Mesothelial cell of epicardium (in vitro differentiated cells): ENCODE measurements at places on chromosomes 13 and 19. TPM values are rescaled to one million over a fixed set of nuclear protein-coding genes. Genes with fewer than 3 reads are reported as not detected.

ZNF506 gene
- total RNA-seq = 17.6 to 21.3 TPM (median 19.9 TPM) in 3 replicates

FCAR gene
- total RNA-seq = not detected in 3 replicates

DNA sequence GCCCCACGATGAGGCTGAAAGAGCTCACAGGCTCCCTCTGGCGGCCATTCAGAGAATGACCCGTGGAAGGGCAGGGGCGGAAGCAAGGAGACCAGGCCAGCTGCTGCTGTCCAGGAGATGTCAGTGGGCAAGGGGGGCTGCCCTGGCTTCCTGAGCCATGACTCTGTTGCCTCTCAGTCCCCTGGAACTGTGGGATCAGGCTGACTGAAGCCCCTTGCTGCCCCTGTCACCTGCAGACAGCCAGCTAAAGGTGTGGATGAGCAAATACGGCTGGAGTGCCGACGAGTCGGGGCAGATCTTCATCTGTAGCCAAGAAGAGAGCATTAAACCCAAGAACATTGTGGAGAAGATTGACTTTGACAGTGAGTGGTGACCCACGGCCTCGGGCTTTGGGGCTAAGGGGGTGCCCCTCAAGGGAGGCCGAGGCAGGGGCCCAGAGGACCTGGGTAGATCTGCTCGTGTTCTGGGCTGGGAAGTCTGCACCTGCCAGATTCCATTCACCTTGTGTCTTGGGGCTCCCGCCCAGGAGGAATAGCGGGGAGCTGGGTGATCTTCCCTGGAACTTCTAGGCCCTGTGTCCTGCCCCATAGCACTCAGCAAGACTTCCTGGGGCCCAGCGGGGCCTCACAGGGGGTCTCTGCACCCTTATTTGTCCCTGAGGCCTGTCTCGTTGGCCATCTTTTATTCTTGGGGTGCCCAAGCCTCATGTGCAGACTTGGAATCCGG lies 12.5 kb upstream of the ACTN4 start:
- H3K4me3 ChIP-seq = no peak overlapping the region
- peak overlapping the region; percentile 54 for H3K27ac ChIP-seq
- DNase-seq = peak; percentile 88
- H3K4me1 ChIP-seq = peaks cover 2% of the 10 kb centered on the region

GRCh38 chr13:38563739-38564138 lies 123.1 kb upstream of the FREM2 start:
- no peak overlapping the region for H3K4me3 ChIP-seq
- no peak for DNase-seq
- H3K27me3 ChIP-seq = peaks cover 6% of the 10 kb centered on the region
- H3K4me1 ChIP-seq = peaks cover 21% of the 10 kb centered on the region

DNA sequence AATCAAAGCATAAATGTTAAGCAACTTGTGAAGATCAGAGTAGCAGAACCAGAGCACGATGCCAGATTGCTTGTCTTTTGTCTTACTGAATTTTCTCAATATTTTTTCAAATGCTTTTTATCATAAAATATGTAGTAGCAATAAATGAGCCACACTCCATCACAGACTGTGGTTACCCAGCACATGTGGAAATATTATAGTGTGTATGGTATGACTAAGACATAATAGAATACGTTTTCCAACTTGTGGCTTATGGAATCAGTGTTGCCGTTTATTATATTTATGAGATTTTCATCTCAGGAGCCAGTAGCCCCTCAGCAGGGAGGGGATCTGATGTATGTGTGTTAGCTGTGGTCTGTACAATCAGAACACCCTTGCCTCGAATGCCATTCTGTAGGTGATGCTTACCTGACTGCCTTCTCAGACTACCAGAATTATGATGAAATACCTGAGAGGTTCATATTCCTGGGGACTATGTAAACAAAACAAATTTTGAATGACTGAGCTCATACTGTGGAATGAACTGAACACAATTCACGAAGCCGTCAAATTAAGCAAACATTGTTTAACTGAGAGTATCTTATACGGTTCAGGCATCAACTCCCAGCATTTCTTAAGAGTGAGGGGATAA lies 1.9 kb downstream of the SCEL start:
- H3K27ac ChIP-seq = peak overlapping the region; percentile 80
- no peak overlapping the region for H3K4me3 ChIP-seq
- H3K27me3 ChIP-seq = no peaks in the 10 kb centered on the region
- no peaks in the 10 kb centered on the region for H3K36me3 ChIP-seq
- peaks cover 30% of the 10 kb centered on the region for H3K4me1 ChIP-seq
- DNase-seq = no peak

DNA sequence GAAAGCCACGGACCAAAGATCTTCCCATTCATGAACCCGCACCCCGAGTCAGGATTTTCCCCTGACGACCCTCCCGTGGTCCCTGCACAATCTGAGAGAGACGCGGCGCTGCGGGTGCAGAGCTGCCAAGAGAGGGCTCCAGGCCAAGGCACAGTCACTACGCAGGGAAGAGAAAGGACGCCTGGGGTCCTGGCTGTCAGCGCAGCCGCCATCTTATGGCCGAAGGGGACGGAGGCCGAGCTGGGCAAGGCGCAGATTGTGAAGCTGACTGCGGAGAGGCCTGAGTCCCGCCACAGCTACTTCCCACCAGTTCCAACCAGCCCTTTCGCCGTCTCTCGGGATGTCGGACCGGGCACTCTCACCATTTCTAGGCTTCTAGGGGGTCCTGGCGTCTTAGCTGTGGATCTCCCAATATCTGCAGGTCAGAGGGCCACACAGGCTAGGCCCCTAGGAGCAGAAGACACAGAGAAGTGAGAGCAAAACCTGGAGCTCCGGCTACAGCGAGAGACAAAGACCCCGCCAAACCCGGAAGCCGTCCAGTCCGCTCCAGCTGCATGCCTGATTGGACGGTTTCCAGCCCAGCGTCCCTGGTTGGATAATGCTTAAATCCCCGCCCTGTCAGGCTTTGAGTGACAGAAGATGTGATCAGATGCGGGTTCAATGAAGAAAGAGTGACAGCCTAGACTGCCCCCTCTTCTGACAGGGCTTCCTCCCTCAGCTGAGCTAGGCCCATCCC lies at the start of gene ZNF100:
ZNF100 (minus strand) TSS at position 515 of the 736 bp plus-strand sequence; CDS start at position 365, 150 bp downstream.
- H3K4me1 ChIP-seq = peaks cover 17% of the 10 kb centered on the region
- H3K36me3 ChIP-seq = peaks cover 25% of the 10 kb centered on the region
- H3K27ac ChIP-seq = peak within 1 kb of the TSS; percentile 96
- H3K4me3 ChIP-seq = peak within 1 kb of the TSS; percentile 92
- DNase-seq = peak; percentile 71

DNA sequence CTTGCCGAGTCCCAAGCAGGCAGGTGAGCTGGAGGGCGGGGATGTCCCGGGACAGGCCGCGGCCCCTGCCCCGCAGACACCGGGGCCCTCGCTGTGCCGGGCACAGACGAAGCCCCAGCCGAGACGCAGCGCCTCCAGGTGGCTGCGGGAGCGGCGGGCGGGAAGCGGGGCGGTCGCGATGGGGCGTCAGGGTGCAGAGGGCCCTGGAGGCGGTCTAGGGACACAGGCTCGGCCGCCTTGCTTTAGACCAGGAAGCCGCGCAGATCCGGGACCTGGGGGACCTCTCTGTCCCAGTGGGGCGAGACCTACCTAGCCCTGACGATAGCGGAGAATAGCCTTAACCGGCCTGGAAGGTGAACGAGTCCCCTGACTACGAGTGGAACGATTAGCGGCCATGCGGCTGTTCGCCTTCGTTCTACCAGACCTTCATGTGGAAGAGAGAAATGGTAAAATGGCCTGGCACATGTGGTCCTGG lies 4.2 kb upstream of the ZNF564 start:
- no peaks in the 10 kb centered on the region for H3K36me3 ChIP-seq
- no peak overlapping the region for H3K27ac ChIP-seq
- H3K27me3 ChIP-seq = peaks cover 2% of the 10 kb centered on the region
- peaks cover 13% of the 10 kb centered on the region for H3K4me1 ChIP-seq

DNA sequence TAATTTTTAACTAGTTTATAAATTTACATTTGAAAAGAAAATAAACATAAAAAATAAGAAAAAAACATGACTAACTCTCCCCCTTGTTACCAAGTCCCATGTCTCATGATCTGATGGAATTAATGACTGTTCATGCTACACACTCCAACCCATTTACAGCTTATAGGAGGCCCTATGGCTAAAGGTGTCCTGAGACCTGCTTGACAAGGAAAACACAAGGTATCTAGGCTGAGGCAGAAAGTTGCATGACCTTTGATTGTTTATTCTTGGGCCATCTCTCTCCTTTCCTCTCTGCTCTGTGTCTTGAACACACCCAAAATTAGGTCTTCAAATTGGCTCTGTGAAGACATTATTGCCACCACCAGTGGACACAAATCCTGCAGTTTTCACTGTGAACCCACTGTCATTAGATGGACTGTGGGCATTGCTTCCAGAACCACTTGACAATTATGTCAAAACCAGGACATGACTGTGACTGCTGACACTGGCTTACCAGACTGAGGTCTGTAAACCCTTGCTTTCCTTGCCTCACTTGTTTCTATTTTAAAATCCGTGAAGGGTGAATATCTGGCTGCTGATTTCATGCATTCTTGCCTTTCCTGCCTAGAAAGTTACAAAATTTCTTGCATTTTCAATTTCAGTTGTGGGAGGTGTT lies 386.5 kb upstream of the SPRY2 start:
- H3K36me3 ChIP-seq = peaks cover 12% of the 10 kb centered on the region
- peaks cover 10% of the 10 kb centered on the region for H3K4me1 ChIP-seq
- no peaks in the 10 kb centered on the region for H3K27me3 ChIP-seq

GRCh38 chr13:98033277-98034247 lies 80.1 kb downstream of the IPO5 start:
- peaks cover 8% of the 10 kb centered on the region for H3K4me1 ChIP-seq
- H3K4me3 ChIP-seq = no peak overlapping the region

GRCh38 chr19:43331435-43332010 lies 22.0 kb upstream of the CD177 start:
- H3K4me1 ChIP-seq = no peaks in the 10 kb centered on the region
- no peak overlapping the region for H3K27ac ChIP-seq

DNA sequence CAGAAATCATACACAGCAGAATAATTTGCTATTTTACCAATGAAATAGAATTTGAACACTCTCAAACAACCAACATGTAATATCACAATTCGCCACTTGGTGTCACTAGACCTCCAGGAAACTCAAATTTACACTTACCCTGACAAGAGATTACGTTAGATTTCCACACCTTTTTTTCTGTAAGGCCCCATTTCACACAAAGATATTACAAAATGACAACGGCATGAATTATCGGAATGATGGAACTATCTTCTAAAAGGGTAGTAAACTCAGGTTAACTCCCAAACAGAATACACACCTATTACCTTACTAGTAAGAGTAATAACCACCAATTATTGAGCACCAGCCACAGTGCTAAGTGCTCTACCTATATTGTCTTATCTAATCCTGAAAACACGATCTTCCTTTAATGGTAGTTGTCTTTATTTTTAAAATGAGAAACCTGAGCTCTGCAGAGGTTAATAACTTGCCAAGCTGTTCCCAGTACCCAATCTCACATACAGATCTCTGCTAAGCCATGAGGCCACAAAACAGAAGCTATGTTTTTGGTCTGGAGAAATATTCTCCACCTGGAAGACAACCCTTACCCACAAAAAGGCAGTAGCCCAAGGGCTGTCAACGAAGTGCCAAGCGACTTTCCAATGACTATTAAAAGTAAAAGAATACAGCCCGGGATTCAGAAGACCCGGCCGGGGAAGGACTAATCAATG lies 152.4 kb downstream of the DCLK1 start:
- H3K27ac ChIP-seq = peak overlapping the region; percentile 0
- H3K36me3 ChIP-seq = peaks cover 23% of the 10 kb centered on the region
- H3K4me3 ChIP-seq = no peak overlapping the region
- DNase-seq = peak; percentile 58
- H3K27me3 ChIP-seq = no peaks in the 10 kb centered on the region
- H3K4me1 ChIP-seq = peaks cover 10% of the 10 kb centered on the region

DNA sequence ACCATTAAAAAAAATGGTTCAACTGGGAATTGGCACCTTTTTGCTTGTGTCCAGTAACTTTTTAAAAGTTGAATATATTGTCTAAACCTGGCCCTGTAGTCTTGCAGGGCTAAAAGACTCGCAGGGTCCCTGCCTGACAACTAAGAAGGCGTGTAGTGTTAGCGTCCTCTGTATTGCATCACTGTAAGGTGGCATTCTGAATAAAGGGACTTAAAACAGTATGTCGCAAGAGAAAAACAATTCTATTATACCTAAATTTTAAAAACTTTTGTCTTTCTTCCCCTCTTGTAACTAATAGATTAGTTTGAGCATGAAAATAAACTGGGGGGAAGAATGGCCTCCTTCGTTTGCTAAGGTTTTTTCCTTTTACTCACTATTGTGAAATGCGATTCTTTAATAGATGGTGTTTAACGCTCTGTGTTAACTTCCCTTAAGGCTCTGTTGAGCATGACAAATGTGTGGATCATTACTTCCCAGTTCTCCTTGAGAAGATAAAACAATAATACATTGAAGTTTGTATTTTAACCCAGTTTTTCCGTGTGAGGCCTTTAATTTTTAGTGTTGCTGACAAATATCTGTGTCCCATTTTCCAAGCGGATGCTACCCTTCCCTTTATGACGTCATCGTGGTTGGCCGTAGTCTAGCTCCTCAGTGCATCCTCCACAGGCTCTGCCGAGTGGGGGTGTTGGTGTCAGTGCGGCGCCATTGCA lies 134.6 kb downstream of the KATNAL1 start:
- peaks cover 25% of the 10 kb centered on the region for H3K4me1 ChIP-seq
- peak overlapping the region; percentile 20 for H3K4me3 ChIP-seq
- H3K27ac ChIP-seq = peak overlapping the region; percentile 77
- H3K36me3 ChIP-seq = no peaks in the 10 kb centered on the region
- no peaks in the 10 kb centered on the region for H3K27me3 ChIP-seq
- no peak for DNase-seq

DNA sequence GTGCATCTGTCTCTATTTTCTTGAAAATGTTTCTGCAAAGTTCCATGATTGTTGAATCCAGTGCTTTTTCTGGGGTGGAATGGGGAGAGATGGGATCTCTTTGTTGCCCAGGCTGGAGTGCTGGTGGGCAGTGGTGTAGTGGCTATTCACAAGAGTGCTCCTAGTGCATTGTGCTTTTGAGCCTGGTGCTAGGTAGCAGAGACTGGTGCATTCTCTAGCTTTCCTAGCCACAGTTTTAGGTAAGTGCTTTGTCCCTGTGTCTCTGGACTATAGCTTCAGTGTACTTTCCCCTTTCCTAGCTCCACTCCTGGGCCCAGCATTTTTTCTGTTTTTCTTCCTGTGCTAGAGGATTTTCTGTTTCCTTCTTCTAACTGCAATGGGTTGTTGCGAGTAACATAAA lies 825.6 kb downstream of the SLITRK6 start:
- no peak for DNase-seq
- H3K4me3 ChIP-seq = no peak overlapping the region
- H3K36me3 ChIP-seq = no peaks in the 10 kb centered on the region
- H3K4me1 ChIP-seq = peaks cover 11% of the 10 kb centered on the region
- H3K27ac ChIP-seq = peak overlapping the region; percentile 22
- H3K27me3 ChIP-seq = no peaks in the 10 kb centered on the region
